ENCODE measurements at places on chromosomes 12 and 14.

DNA sequence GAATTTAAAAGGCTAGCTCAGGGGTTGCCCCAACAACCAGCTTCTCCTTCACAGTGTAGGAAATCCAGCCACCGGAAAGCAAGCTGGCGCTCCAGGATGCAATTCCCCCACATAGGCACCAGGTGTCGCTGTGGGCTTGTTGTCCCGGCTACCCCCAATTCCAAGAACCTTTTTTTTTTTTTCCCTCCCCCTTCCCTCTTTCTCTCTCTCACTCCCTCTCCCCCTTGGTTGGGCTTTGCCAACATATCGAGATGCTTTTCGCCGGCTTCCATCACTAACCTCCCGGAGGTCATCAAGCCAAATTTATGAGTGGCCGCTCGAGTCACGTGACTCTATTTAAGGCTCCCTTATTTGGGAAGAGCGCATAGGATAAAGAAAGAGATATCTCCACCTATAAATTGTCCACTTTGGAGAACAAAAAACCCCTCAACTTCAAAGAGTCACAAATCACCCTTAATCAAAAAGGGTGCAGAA is at the start of gene HOXC5:
TSS of gene HOXC5 (plus strand) at position 424 of the 474 bp plus-strand sequence. CDS start 73 bp downstream, outside the sequence.
- peak; percentile 69 for DNase-seq

DNA sequence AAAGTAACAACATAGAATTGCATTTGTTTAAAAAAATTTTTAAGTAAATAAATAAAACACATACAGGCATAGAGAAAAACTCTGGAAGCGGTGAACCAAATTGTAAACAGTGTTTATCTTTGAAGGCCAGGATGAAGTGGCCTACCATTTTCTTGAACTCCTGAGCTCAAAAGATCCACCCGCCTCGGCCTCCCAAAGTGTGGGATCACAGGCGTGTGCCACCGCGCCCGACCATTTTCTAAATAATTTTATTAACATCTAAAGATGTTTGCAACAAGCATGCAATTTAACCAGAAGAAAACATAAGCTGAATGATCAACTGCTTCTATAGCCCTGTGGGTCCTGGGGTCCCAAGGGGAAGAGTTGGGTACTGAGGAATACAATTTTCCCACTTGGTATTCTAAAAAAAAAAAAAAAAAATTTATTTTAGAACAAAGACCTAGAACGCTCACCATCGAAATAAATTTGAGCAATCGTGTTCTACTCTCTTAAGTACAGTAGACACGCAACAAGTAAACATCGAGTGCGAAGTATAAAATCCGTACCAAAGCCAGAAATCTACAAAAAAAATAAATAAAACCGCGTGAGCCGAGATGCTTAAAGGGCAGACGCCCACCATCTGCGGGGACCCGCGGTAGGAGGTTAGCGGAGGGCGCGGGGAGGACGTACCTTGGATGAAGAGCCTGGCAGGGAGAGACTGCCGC is 484 bp downstream of the MIS18BP1 start:
- no peak for DNase-seq

DNA sequence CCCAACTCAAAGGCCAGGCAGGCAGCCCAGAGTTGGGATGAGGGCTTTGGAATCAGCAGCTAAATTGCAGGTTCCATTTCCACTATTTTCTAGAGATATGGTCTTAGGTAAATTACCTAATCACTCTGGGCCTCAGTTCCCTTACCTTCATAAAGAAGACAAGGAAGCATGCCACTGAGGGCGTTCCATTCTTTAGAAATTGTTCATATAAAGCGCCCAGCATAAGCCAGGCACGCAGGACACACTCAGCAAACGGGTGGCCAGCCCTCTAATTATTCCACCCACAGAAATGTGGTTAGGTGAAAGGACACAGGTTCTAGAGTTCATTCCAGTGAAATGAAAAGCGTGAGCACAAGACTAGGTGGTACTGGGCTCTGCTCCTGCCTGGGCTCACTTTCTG is 87.9 kb upstream of the BCL11B start:
- no peak for DNase-seq

GRCh38 chr14:54893151-54893760 is 9.4 kb downstream of the GCH1 start:
- DNase-seq = no peak

- no peak for DNase-seq
Measured at GRCh38 chr12:113040722-113041171, 15.8 kb upstream of the DTX1 start.

- no peak for DNase-seq
Measured at GRCh38 chr12:129561304-129561703, 342.5 kb downstream of the TMEM132D start.

DNA sequence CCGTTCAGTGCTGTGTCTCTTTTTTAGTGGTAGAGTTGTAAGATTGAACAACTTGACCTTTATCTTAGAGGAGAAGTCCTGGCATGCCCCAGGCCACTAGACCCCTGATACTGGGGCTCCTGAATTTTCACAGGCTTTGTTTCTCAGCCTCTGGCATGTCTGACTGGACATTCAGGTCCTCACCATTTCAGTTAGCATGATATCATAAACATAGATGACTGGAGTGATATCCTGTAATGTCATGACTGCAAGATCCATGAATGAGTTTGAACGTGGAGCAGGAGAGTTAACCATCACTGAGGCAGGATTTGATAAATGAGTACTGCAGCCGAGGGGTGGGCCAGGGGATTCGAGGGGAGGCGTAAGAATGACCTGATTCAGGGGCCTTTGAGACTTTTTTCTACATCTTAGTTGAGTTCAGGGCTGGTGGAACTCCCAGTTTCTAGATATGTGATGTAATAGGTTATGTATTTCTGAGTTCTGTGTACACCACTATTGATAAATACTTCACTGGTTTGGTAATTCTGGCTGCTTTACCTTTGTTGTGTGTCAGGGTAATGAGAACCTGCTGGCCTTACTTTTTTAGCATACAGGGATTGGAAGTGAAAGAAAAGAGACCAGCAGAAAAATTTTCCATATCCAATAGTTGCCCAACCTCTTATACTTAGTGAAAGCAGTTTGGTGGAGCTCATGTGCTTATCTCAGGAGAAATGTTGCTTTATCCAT is 217.0 kb downstream of the SYNE2 start:
- DNase-seq = no peak

DNA sequence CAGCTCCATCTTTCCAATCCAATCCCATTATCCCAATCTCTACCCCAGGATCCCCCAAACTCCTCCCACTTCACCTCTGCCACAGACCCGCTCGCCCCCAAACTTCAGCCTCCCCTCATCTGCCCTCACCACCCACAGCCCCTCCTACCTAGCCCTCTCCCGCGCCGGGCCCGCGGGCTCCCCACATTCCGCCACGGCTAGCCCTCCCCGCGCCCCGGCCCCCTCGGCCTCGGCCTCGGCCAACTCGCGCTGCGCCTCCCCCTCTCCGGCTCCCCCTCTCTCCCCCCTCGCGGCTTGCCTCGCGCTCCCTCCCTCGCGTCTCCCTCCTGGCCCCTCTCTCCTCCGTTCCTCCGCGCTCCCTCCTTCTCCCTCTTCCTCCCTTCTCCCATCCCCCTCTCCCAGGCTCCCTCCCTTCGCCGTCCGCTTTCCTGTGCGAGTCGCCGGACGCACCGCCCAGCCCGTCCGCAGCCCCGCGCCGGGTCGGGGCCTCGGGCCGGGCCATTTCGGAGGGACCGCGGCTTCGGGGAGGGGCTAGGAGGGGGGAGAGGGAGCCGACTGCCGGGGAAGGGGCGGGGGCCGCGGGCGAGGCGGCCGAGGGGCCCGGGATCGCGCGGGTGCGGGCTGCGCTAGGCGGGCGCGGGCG is at the start of gene ATN1:
TSS of gene ATN1 (plus strand) at position 581 of the 643 bp plus-strand sequence. CDS start 6,043 bp downstream, outside the sequence.
- peak; percentile 60 for DNase-seq

All from activated T-cell treated with anti-CD3 and anti-CD28 coated beads, Interleukin-2, amount 50 U/mL, for 1 hour (primary cell).